ENCODE measurements at places on chromosomes 7 and 10. TPM values are rescaled to one million over a fixed set of nuclear protein-coding genes. Genes with fewer than 3 reads are reported as not detected.

The NRF1 gene
- total RNA-seq: 18.4 TPM

The ARMS2 gene
- not detected for total RNA-seq

DNA sequence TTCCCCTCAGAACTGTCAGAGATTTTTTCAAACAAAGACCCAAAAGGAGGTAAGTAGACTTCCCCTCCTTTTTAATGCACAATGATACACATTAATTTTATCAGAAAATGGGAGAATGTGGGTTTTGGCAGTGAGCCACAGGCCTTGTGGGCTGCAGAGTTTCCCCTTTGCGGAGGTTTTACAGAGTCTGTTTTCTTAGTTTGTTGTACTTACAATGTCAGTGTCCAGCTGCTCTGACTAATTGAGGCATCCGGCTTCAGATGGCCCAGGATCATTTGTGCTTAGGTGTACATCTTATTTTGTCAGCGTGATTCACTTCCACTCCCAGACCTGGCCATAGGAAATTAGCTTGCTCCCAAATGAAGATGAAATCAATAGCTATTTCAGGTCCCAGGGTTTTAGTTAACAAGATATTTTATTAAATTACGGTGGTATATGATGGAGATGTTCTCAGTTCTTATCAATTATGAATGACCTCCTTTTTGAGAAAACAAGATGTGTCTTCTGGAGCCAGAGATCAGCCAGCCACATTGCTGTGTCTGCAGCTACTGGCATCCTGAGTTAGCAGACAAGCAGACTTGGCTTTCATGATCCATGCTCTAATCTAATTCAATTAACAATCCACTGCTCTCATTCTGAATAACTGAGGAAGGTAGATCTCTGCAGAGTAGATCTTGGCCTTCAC, 1086.6 kb upstream of the SORCS1 start:
- DNase-seq: no peak

GRCh38 chr10:35289198-35289597, 47.1 kb upstream of the CCNY start:
- no peak for DNase-seq

DNA sequence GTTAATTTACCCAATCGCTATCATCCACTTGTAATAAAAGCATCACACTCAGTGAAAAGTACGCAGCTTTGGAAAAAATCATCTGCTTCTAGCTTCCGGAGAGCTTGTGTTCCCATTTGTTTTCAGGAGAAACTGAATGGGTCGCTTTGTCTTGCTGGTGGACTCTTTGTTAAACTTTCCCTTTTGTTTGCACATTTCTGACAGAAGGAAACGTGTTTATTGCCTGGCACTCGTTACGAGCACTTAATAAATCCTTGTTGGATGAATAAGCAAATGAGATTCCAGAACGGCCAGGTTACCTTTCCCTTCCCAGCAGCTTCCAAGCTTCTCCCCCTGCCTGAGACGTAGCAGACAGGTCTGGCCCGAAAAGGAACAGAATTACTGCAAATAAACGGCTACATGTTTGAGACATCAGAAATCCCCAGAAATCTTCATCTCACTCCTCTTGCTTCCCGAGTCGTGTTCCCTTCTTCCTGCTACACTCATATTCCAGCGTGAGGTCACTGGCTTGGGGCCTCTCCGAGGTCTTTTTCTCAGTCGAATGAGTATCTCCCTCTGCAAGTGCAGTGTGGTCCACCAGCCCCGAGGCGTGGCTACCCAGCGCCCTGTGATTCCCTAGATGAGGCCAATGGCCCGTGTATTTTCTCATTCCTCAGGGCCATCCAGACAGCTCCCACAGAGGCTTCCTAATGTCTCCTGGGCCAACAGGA, 167.2 kb downstream of the FRMD4A start:
- no peak for DNase-seq
